ENCODE measurements at places on chromosomes 4 and X.

DNA sequence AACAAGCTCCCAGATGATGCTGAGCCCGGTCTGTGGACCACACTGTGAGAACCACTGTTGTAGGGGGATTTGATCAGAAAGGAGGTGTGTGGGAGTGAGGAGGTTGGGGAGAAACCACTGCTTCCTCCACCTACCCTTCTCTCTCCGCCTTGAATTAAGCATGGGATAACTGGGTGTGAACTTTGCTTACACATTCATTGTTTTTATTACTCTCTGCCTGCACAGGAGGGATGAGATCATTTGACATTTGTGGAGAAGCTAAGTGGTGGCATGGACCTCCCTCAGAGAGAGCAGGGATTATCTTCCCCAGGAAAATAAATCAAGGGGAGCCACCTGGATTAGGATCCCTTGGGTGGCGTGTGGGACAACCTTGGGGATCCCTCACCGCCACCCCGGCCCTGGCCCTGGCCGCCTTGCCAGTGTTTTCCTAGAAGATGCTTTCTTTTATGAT lies 212.1 kb upstream of the ATP6AP2 start:
- no peak for DNase-seq

- peak; percentile 47 for DNase-seq
Measured at GRCh38 chr4:147731580-147732517, at the start of gene ARHGAP10. Gene ARHGAP10 (plus strand): TSS chr4:147732088. CDS start chr4:147732302, 214 bp downstream.

GRCh38 chr4:94758141-94758699 lies 465 bp downstream of the BMPR1B start:
- no peak for DNase-seq

DNA sequence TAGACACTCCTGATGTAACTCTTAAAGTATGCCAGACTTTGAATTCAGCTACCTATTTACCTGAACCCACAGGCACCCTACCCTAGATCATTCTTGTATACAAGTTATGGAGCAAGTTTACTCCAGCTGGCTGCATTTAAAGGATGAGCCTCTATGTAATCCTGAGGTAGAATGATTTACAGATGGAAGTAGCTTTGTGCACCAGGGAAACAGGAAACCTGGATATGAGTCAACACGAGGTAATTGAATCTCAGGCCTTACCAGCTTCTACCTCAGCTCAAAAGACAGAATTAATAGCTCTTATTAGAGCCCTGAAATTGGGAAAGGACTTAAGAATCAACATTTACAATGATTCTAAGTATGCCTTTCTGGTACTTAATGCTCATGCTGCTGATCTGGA lies 119.8 kb downstream of the AGTR2 start:
- no peak for DNase-seq

GRCh38 chr4:109729718-109730618 lies at the start of gene PLA2G12A:
Gene PLA2G12A (minus strand): TSS chr4:109730070. CDS start chr4:109729809, 261 bp downstream.
- peak; percentile 42 for DNase-seq

DNA sequence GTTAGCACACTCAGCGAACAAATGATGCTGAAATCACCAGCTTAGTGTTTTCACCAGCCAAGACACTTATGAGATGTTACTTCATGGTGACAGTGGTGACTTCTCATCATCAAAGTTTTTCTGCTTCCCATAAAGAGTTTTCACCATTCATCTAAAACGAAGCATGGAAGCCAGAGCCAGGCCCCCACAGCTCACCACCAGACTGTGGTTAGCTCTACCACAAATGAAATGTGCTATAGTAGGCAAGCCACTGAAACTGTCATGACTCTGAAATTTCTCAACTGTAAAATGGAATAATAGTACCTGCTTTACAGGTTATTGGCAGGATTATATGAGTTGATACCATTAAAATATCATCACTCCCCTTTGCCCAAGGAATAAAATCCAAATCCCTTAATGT lies 56.4 kb upstream of the HHIP start:
- DNase-seq = no peak

GRCh38 chrX:76279007-76279406 lies 106.1 kb downstream of the PBDC1 start:
- DNase-seq = peak; percentile 5

DNA sequence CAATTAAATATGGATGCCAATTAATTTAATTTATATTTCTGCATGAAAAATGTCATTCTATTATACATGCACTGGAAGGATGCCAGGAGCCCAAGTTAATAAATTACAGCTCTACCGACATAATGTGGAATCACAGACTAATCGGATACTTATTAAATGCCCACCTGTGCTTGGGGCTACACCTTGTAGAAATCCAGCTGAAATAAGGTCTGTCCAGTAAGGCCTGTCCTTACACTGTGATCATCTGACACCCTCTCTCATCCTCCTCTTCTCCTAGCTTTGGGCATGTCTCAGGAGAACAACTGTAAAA lies 6.0 kb upstream of the SHISA3 start:
- no peak for DNase-seq

DNA sequence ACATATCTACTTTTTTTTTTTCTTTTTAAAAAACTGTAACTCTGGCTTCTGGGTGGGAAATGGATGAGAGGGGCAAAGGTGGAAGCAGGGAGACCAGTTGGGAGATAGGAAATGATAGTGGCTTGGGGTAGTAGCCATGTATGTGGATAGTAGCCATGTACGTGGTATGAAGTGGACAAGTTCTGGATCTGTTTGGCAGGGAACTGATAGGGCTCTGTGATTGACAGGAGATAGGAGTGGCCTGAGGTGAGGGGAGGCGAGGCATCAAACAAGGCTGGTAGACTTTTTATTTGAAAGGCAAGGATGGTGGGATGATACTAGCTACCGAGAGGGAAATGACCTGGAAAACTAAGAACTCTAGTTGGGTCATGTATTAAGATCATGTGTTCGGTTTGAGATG lies 117.8 kb downstream of the AFF1 start:
- DNase-seq = no peak

GRCh38 chr4:69977582-69977981 lies 12.1 kb upstream of the CSN2 start:
- DNase-seq = no peak

- DNase-seq = no peak
Measured at GRCh38 chr4:121709766-121710405, 13.1 kb upstream of the ANXA5 start.

DNA sequence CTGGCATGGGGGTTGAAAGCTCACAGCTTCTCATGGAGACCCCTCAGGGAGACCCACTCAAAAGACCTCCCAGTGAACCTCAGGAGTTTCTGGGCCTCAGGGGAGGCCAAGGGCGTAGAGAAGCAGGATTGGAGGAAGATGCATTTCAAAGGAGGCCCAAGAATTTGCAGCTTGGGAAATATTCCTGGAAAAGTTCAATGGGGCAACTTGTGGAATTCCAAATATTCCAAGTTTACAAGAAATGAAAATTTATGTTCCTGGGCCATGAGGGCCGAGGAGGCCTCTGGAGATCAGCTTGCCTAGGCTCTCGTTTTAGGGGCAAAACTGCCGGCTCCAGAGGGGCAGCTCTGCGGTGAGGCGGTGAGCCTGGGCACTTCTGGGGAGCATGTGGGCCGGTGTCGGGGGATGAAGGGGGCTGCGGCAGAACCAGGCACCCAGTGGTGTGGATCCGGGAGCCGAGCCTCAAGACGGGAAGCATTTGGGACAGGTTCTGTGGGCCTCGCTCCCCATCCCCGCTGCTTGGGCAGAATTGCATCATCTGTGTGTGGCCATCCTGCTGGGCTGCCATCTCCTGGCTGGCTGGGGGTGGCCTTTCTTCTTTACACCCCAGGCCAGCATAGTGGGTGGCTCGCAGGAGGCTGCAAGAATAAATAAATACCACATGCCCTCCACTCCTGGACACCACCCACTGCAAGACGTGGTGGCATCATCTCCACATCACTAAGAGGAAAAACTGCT lies 54.6 kb upstream of the GPR78 start:
- DNase-seq = no peak

GRCh38 chr4:100166297-100167039 lies 23.8 kb downstream of the DDIT4L start:
- no peak for DNase-seq

DNA sequence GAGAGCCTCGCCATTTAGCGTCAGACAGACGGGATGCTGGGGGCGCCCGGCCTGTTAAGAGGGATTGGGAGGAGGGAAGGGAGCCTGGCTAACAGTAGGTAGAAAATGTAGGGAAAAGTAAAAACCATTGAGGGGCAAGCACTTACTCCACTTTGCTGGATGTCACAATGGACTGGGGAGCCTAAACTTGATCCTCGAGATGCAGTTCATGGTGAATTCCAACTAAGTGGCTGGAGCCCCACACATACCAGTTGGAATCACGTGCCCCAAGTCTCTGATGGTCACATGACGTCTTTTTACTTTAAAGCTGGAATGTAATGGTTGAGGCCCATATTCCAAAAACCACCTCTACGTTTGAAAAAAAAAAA lies 1.5 kb downstream of the PLS3 start:
- no peak for DNase-seq

DNA sequence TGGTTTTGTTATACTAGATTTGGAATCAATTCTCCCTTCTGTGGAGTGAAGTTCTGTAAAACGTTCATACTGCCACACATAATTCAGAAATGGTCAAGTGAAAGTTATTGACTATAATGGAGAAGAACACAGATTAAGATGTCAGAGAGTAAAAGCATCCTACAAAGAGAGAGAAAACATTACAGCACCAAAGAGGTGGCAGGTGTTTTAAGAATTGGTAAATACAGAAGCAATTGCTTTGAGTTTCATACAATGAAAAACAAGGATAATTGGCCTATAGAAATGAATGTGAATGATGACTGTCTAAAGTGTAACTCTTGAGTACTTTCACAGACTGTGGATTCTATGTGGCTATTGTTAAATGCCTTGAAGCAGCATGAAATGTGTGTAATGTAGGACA lies 435.6 kb upstream of the SMIM31 start:
- DNase-seq = no peak

GRCh38 chr4:53821179-53821851 lies 230.0 kb upstream of the LNX1 start:
- no peak for DNase-seq

- no peak for DNase-seq
Measured at GRCh38 chr4:26048378-26048882, 134.4 kb downstream of the SMIM20 start.

DNA sequence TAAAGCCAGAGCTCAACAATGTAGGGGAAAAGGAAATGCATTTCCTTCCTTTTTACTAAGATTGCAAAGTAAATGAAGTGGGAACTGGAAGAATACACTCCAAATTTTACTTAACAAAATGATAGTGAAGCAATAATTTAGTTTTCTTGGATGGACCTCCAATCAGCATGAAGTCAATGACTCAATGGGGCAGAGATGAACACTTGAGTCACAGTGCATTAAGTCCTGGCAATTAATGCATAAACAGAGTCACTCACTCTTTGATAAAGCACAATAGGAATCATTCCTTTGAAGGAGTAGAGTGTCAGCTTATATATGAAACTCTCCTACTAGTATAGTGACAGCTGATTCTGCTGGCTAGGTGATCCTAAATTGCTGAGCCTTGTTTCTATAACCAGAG lies 66.7 kb upstream of the FRAS1 start:
- no peak for DNase-seq

- DNase-seq = no peak
Measured at GRCh38 chr4:16729336-16729735, 169.1 kb downstream of the LDB2 start.

DNA sequence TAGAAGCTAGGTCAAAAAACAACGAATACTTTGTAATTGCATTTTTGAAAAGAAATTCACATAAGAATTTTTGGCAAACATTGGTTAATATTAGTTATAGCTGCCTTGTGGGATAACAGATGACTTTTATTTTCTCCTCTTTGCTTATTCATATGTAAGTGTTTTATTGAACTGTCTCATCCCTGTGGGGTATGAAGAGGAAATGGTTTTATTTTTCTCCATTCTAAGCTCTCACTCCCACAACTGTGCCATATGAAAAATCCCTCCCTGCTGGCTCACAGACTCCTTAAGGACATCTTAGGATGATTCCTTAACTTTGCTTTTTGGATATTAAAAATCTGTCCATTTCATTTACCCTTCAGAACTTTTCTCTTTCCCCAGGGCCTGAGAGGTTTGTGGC lies 300.6 kb downstream of the PPP1R2C start:
- no peak for DNase-seq

DNA sequence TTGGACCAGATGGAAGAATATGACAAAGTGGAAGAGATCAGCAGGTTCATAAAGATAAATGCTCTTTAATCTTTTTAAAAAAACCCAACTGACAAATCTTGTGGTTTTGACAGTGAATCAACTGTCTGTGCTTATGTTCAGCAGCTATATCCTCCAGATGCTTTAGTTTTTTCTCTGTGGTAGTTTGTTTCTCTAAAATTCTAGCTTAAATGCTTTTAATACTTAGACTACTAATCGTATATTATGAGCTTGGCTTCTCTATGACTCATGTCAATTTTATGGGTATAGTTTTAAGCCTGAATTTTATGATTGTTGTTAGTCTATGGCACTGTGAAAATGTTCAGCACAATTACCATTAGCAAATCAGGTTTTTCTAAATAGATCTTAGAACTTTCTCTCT lies 12.9 kb downstream of the HHIP start:
- no peak for DNase-seq

DNA sequence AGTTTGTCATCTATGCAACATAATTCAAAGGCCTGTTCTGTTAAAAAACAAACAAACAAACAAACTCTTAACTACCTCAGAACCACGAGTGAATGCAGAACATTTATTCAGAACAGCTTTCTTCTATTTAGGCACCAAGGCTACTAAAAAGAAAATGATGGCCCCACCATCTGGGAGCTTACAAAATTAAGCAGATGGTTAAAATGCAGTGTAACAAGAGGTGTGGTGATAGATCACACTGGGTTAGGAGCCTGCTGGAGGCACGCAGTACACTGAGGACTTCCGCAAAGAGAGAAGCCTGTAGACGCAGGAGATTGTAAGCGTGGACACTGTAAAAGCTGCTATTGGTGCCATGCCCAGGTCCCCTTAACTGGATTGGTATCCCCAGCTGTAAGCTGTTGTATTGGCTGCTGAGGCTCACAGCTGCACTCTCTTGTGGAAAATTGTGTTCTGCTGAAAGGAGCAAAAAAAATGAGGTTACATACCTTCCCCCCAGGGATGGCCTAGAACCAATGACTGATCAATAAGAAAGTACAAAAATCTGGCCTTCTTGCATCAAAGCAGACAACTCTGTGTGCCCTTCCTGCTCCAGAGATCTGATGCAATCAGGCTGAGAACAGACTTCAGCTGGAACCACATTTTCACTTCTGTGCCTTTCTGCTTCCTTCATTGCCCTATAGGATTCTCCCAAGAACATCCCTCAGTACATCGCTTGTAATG lies 60.0 kb downstream of the SHROOM3 start:
- DNase-seq = no peak

DNA sequence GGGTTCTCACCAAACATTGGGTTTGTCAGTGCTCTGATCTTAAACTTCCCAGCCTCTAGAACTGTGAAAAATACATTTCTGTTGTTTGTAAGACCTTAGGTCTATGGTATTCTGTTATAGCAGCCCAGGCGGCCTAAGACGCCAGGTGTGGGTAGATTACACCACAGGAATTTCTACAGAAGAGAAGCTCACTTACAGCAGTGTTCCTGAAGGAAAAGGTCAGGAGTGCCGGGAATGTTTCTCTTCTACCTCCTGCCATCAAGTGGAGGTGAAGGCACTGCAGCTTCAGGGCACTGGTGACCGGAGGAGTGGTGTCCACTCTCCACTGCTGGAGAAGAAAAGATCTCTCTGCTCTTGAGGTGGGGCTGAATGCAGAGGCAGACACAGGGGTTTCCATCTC lies 45.7 kb downstream of the FHDC1 start:
- DNase-seq = no peak

- DNase-seq = no peak
Measured at GRCh38 chr4:102326951-102327350, 18.3 kb downstream of the SLC39A8 start.

Measured in stimulated activated CD8-positive, alpha-beta memory T cell treated with anti-CD3 and anti-CD28 coated beads, Interleukin-2, amount 100 ng/mL, for 1 hour (primary cell).